Mesothelial cell of epicardium (in vitro differentiated cells): ENCODE measurements at places on chromosomes 13 and 19.

- DNase-seq = no peak
Observed at GRCh38 chr19:2944403-2944774, 382 bp downstream of the ZNF77 start.

- no peak for DNase-seq
Observed at GRCh38 chr13:22126433-22127021, 455.7 kb downstream of the FGF9 start.

DNA sequence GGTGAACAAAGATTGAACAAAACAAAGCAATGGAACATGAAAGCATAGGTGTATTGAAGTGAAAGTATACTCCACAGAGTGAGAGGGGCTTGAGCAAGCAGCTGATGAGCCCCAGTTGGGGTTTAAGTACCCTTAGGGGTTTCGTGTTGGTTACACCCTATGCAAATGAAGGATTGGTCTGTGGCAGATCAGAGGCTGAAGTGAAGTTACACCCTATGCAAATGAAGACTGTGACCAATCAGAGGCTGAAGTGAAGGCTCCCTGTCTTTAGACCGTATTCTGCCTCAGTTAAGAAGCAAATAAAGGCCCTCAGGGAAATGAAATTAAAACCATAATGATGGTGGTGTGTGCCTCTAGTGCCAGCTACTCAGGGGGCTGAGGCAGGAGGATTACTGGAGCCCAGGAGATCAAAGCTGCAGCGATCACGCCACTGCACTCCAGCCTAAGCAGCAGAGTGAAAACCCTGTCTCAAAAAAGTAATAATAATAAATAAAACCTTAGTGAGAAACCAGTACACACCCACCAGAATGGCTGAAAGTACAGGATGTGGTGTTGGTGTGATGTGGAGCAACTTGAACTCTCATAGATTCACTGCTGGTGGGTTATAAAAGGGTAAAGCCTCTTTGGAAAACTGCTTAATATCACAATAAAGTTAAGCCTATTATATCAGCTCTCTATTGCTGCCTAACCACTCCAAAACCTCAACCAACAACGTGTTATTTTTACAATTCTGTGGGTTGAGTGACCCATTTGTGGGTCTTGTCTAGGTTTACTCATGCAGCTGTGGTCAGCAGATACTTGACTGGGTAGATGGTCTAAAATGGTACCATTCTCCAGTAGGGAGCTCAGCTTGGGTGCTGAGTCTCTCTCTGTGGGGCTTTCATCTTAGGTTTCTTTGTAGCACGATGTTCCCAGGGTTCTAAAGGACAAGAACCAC, 12.8 kb upstream of the UPF3A start:
- DNase-seq = no peak

- no peak for DNase-seq
Observed at GRCh38 chr13:107031716-107032115, 463.8 kb upstream of the ARGLU1 start.

- DNase-seq = no peak
Observed at GRCh38 chr19:3612330-3612729, 5.7 kb upstream of the TBXA2R start.

GRCh38 chr19:33040994-33041827, 23.5 kb downstream of the RHPN2 start:
- DNase-seq = no peak

- no peak for DNase-seq
Observed at GRCh38 chr19:16034180-16034579, 42.1 kb upstream of the TPM4 start.

GRCh38 chr19:45895519-45895972, 6.9 kb downstream of the MYPOP start:
- DNase-seq = no peak

DNA sequence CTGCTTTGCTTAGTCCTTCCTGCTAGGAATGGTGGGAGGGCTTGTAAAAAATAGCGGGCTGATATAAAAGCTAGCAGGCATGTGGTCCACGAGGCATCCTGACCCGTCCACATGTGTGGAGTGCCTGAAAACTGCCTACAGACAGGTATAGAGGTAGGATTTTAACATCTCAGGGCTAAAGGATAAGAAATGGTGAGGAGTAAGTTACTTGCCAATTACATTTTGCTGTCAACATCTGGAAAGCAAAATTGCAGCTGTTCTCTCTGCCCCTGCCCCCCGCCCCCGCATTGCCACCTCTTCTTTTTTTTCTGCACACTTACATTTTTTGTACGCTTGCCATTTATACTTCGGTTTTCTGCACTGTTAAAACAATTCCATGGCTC, 21.0 kb downstream of the NFIX start:
- no peak for DNase-seq

GRCh38 chr13:48507021-48507420, 25.9 kb downstream of the RCBTB2 start:
- DNase-seq = no peak

DNA sequence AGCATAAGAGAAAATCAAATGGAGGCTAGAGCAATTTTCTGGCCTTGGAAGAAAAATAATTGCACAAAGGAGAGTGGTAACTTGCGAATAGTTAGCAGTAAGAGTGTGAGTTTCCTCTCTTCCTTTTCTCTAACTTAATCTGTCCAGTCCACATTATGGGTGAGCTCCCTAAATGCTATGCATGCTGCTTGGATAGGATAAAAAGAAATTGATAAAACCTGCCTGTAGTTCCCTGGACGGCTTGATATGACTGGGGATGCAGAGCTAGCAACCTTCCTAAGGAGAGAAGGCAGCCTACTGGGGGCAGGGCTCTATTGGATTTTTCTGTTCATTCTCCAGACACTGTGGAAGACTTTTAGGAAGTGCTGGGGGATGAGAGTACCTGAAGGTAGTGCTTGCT, 311.3 kb downstream of the LMO7 start:
- no peak for DNase-seq

GRCh38 chr19:54959840-54960239, 6.3 kb upstream of the NLRP2 start:
- no peak for DNase-seq

DNA sequence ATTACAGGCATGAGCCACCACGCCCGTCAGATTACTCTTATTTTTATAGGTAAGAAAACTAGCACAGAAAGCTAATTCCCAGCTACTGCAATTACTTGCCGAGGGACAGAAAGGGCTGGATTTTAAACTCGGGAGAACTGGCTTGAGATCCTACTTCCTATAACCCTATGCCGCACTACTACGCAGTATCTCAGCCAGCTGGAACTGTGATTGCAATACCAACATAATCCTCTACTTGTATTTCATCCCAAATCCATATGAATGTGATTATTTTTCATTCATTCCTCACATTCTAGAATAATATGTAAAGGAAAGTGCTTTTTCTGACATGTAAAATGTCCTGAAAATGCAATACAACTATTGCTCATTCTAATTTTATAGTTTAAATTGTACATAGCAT, 773.8 kb upstream of the GPC6 start:
- DNase-seq = no peak

- DNase-seq = no peak
Observed at GRCh38 chr13:44044547-44045179, 165.0 kb downstream of the LACC1 start.

- DNase-seq = no peak
Observed at GRCh38 chr19:45889210-45889885, 3.4 kb upstream of the IRF2BP1 start.

DNA sequence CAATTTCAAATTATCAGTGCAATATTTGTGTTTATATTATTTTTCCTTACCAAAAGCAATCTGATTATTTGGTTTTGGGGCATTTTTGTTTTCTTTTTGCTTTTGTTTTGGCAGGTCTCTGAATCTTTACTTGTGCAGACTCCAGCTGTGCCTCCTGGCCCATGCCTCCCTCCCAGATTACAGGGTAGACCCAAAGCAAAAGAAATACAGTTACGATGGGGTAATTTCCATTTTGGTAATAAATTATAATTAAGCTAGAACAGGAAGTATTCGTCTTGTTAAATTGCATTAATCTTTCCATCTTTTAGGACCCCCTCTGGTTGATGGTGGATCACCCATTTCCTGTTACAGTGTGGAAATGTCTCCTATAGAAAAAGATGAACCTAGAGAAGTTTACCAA, 29.2 kb upstream of the MLNR start:
- no peak for DNase-seq

- DNase-seq = no peak
Observed at GRCh38 chr13:60757501-60758215, 360.6 kb downstream of the TDRD3 start.

GRCh38 chr13:26021516-26021915, 30.3 kb downstream of the SHISA2 start:
- DNase-seq = no peak

DNA sequence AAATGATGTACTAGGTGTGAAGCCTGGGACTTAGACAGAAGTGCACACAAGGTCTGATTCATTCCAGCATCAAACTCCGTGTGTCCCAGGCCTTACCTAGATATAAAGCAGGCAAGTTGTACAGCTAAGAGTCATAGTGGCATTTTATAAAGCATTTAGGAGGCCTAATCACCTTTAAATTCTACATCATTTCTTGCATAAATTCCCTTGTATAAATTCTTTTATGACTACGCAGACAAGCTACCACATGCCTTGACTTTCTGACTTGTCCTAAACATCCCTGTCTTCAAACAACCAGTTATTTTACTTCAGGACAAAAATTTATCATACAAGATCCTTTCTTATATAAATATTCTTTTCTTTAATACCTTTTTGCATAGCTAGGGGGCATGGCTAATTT, 22.5 kb downstream of the TMEM255B start:
- no peak for DNase-seq

DNA sequence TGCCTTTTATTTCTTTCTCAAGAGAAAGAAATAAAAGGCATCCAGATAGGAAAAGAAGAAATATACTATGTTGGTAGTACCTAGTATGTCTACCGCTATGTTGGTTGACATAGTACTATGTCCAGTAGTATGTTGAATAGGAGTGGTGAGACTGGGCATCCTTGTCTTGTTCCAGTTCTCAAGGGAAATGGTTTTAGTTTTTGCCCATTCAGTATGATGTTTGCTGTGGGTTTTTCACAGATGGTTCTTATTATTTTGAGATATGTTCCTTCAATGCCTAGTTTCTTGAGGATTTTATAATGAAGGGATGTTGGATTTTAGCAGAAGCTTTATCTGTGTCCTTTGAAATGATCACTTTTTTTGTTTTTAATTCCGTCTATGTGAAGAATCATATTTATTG, 53.0 kb upstream of the CSNK1A1L start:
- no peak for DNase-seq

DNA sequence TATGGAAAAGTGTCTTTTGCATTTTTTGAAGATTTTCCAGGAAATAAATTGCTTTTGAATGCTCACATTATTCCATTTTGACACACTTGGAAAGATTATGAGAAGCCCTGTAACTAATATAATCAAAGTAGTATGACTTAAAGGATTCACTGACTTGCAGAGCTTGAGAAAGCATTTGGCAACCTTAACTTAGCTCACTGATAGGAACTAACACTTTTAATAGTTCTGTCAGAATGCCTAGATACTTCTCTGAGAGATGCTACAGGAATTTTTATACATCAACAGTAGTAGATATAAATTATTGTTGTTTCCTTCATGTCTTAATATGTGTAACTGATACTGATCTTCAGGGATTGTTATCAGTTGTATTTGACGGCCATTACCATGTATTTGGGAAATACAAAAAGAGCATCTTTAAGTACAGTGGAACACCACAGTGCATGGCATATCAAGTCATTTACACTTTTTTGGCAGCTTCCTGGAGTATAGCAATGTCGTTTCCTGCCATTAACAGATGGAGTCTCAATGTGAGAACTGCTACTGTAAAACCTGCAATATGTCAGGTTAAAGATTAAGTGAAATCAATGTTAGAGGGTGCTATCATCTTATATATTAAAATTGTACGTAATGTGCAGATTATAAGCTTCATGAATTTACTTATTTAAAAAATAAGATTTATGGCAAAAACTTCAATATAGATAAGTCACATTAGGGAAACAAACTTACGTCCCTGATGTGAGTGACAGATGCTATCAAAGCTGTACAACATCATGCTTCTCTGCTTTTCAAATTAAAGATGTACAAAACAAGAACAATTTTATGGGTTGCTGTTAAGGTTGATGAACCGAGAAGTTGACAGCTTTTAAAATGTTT, 1159.8 kb upstream of the MIR17HG start:
- DNase-seq = no peak

GRCh38 chr13:45875951-45876350, 24.4 kb upstream of the SIAH3 start:
- DNase-seq = no peak

DNA sequence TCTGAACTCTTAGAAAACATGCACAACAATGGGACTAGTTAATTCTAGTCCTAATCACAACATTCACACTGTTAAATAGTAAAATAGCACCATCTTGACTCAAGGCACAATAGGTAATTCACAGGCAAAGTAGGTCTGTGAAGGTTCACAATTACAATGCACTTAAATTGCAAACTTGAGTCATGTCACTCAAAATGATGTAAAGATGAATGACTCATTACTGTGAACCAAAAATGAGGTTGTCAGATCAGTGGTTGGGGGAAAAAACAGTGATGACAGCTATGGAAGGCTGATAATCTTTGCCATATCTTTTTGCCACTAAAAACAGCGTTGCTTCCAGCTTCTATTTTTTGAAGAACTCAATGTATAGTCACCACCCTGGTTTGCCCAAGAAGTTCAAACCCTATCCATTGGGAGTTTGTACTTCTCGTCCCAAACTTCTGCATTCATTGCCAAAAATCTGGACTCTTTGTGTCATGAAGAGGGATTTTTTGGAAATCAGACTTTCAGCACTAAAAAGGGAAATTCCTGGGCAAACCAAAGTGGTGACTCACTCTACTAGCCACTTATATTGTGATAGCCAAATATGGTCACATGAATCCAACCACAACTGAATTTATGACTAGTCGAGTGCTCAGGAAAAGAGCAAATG, 200.9 kb upstream of the TMTC4 start:
- DNase-seq = no peak

GRCh38 chr13:106548064-106548696, 12.7 kb upstream of the EFNB2 start:
- DNase-seq = no peak

DNA sequence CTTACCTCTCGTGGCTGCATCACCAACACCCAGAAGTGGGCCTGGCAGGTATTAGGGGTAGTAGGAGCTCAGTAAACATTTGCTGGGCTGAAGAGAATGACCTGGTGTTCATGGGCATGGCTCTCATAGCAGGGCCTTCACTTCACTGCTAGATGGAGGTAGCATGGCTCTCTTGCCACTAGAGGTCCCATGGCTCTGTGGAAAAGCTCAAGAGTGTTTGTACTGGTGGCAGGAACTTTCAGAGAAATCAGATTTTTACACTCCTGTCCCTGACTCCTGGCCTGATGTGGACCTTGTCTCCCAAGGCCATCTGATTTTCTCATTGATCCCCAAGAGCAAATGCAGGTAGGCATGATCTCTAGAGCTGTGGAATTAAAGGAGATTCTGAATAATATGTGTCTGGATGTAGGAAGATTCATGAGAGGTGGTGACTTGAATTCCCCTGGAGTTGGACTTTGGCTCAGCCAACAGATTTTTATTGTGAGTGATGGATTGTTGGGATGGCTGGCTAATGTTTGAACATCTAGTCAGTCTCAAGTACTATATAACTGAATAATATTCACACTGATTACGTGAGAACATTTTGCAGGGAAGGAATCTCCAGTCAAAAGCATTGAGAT, 5.7 kb downstream of the ZNF574 start:
- DNase-seq = no peak

- no peak for DNase-seq
Observed at GRCh38 chr19:41386442-41386841, 10.1 kb downstream of the TMEM91 start.
